GM12864 (cell line): ENCODE measurements at places on chromosomes 16 and 17.

- no peak for DNase-seq
Measured at GRCh38 chr16:81560979-81561657, 116.5 kb downstream of the CMIP start.

- DNase-seq = peak; percentile 98
Measured at GRCh38 chr16:72664509-72665408, 383.2 kb downstream of the ZFHX3 start.

DNA sequence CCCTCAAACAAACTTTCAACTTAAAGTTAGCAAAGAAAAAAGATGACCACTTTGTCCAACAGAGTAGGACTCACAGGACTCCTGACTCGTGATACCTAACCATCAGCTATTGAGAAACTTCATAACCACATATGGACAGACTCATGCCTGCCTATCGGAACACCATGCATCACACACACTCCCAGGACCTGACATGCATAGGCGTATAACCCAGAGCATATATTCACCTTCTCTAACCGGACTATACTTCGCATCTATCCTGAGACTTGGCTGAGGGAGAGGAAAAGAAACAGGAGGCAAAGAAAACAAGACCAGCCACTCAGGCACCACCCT lies 2.2 kb downstream of the PIP4K2B start:
- no peak for DNase-seq

DNA sequence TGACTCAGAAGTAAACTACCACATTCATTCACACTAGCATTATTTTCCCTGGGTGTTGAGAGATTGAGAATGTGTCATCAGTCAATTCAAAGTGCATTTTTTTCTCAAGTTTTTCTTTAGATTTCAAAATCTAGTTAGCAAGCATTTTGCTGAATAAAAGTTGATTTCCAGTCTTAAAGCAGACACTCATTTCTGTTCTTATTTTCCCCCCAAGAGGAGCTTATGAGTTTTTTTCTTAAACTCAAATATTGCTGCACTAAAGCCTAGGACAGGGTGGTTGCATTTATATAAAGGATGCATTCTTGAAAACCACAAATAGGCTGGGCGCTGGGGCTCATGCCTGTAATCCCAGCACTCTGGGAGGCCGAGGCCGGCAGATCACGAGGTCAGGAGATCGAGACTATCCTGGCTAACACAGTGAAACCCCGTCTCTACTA lies 15.3 kb downstream of the CDH3 start:
- no peak for DNase-seq

DNA sequence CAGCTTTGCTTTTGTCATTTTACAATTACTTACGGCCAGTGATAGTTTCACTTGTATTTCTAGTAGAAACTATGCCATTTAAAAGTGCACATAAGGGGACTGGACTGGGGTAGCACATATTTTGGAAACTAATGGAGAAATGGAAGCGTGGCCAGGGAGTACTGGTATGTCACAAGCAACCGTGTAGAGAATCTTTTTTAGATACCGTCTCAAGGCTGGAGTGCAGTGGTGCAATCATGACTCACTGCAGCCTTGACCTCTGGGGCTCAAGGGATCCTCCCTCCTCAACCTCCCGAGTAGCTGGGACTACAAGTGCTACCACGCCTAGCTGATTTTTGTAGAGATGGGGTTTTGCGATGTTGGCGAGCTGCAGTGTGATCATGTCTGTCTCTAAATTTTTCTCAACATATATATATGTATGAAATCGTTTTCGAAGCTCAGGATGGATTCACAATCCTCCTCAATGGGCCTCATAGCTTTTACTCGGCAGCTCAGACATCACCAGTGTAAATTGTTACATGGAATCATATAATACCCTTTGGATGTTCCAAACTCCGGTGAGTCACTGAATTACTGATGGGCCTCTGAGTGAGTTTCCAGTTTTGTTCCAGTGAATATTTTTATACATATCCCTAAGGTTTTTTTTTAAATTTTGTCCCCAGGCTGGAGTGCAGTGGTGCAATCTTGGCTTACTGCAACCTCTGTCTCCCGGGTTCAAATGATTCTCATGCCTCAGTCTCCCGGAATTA lies 51.7 kb downstream of the ZNF778 start:
- DNase-seq = no peak

DNA sequence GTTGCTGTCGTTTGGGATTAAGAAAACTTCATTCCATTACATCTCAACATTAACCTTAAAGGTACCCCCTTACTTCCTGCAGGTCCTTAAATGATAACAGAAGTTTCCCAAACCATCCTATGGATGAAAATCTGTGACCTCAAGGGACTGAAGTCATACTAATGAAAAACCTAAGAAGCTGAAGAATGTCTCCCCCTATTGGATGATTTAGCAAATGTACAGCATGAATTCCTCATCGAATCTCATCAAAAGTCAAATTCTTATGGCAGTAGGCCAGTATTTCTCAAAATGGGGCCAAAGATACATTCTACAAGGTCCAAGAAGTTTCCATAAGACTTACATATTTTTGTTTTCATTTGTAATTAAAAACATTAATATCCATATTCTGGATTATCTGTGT lies 13.5 kb downstream of the SCO1 start:
- no peak for DNase-seq

- no peak for DNase-seq
Measured at GRCh38 chr17:72399608-72400487, 279.0 kb downstream of the SOX9 start.
